Suprapubic skin (tissue), 4 donors: ENCODE measurements at places on chromosomes 2 and 18. TPM values are rescaled to one million over a fixed set of nuclear protein-coding genes. Genes with fewer than 3 reads are reported as not detected.

DNA sequence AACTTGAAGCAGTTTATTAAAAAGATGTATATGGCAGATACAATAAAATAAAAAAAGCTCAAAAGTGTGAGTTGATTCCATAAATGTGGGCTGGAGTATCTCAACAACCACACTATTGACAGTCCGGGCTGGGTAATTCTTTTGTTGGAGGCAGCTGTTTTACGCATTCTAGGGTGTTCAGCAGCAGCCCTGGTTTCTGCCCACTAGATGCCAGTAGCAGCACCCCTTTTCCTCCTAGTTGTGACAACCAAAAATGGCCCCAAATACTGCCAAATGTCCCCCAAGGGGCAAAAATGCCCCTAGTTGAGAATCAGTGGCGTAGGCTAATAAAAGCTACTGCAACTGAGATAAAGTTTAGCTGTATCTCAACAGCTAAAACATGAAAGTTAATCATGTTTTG, 44.8 kb downstream of the CHMP3 start:
- DNase-seq: no peak

Gene GPD2
- 77.5 TPM for total RNA-seq

DNA sequence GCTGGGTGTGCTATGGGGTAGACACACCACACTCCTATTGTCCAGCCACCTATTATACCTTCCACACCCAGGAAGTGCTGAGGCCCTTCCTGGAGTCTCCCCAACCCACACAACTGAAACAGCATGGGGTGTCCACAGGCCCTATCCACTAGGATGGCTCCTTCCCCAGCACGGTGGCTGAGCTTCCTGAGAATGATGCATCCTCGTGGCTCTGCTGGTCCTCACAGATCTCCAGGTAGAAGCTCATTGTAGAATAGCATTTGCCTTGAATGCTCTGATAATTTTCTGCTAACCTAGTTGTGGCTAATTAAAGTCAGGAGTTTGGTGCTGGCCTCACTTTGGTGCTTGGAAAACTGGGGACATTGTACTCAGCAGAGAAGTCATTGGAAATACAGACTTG, 182.6 kb downstream of the ANKRD30B start:
- peak; percentile 59 for DNase-seq

- no peak for DNase-seq
Measured at GRCh38 chr2:112321375-112322320, 46.3 kb downstream of the ZC3H6 start.

Gene RPIA
- total RNA-seq: 9.6 TPM

- DNase-seq: no peak
Measured at GRCh38 chr2:211391189-211391567, 834.8 kb downstream of the CPS1 start.

DNA sequence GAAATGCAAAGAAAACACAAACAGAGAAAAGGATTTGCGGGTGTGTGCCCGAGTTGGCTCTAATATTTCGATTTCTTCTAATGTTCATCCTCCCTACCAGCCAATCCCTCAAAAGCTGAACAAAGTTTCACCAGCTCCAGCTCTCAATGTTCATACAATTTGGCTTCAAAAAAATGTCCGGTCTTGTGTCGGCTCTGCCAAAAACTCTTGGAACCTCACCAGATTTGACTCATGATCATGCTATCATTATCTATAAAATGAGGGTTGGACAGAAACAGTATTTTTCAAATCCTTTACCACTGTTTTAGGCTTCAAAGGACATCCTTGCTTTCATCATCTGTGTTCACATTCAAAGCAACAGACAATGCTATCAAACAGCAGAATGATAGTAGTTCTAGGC, 88.2 kb downstream of the CRACDL start:
- DNase-seq: no peak

Gene RALBP1
- total RNA-seq: 178 TPM

Gene RASGRP3
- total RNA-seq: 4.1 TPM

Gene SCYGR4
- total RNA-seq: 1.5 TPM

GRCh38 chr2:75532488-75532887, 28.3 kb downstream of the EVA1A start:
- DNase-seq: no peak

Gene STK25
- total RNA-seq: 154 TPM

- DNase-seq: no peak
Measured at GRCh38 chr2:59726228-59727120, 827.0 kb downstream of the BCL11A start.

- no peak for DNase-seq
Measured at GRCh38 chr2:223847410-223847809, 10.0 kb upstream of the AP1S3 start.

- DNase-seq: no peak
Measured at GRCh38 chr2:78263571-78263970, 741.4 kb upstream of the LRRTM4 start.

Gene SPATA3
- not detected for total RNA-seq

DNA sequence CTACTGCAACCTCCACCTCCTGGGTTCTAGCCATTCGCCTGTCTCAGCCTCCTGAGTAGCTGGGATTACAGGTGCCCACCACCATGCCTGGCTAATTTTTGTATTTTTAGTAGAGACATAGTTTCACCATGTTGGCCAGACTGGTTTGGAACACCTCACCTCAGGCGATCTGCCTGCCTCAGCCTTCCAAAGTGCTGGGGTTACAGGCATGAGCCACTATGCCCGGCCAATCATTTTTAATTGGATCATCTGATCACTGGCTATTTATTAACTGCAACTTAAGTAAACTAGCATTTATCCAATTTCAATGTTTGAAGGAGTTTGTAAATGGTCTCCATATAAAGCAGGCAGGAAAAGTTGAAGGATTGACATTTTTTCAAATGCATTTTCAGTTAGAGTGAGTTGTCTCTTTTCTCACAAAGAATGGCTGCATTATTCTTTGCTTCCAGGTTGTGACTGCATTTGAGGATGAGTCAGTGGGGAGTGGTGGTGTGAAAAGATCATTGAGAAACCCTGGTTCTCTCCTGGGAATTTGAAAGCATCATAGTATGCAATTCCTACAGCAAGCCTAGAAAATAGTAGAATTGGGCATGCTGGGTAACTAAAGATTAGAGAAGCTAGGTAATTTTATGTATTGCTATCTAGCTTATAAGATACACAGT, 431.1 kb upstream of the ZEB2 start:
- no peak for DNase-seq

DNA sequence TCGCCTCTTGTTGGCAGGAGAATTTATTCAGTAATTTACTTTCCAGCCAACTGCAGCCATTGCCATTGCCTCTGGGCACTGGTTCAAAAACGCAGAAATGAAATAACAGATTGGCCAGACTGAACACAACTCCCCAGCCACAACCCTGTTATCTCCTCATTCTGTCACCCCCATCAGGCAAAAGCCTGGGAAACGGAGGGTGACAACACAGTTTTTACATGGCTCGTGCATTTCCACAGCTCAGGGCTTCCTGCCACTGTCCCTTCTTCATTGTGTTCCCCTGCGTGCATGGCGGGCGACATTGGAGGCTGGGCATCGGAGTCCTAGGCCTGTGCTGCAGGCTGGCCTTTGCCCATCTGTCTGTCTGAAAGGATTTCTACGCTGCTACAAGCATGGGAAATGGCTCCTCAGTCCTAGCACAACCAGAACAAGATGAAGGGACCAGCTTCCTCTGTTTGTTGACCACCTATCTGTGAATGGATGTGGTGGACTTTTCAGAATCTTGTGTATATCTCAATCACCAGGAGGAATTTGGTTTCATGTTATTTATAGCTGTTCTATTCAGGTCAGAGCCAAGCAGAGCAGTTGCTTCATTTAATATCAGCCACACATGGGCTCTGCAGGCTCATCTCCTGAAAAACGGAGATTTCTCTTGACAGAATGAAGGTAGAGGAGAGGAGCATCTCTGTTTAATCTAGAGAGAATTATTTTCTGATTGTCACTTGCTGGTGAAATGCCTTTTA, 107.0 kb downstream of the MGAT5 start:
- DNase-seq: no peak

Gene FEV
- not detected for total RNA-seq

- DNase-seq: no peak
Measured at GRCh38 chr18:73791081-73791480, 356.6 kb downstream of the FBXO15 start.

Gene C1GALT1C1L
- total RNA-seq: not detected

DNA sequence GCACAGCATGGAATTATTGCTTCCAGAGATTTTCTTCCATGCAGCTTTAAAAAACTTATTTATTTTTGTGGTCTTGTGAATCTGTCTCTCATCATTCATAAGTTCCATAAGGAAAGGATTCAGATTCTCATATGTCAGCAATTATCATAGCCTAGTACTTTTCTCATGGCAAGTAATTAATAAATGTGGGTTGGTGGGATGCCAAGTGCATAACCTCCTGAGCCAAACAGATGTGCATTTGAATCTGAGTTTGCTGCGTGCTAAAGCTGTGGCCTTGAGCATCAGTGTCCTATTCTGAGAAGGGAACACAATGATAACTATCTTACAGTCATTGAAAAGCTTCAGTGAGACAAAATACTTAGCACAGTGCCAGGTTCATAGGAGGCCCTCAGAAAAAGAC, 331.9 kb downstream of the PDE11A start:
- no peak for DNase-seq

Gene C2orf80
- total RNA-seq: not detected

DNA sequence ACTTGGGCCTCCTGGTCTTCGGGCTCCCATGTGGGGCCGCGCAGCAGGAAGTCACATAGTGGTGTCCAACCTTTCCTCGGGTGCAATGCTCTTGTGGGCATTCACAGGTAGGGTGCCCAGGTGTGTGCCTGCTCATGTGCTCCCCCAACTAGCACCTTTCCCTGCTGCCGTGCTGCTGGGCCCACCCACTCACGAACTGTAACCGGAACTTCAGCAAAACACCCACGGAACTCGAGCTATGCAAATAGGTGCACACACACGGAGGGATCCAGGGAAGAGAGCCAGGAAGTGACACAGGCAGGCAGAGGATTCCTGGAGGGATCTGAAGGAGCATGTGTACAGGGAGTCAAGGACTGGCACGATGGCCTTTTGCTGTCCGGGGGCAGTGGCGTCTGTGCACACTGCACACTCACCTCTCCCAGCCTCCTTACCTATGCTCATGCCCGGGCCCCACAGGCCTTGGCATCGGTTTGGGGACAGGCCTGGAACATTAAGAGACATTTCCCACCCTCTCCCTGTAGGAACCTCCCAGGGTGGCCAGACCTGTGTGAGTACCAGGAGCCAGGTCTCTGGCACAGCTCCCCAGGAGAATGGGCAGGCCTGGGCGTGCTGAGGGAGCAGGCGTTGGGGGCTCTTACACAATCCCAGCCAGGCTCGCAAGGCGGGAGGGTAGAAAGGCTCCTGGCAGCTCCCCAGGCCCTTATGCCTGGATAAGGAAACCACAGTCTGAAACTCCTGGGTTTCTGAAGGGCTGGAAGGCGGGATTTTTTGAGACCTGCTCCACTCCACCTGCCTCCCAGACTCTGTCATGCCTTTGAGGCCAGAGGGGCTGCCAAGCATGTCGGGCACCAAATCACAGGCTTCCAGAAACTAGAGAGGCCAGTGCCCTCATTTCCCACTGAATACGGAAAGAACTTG, 6.6 kb upstream of the PTMA start:
- peak; percentile 89 for DNase-seq

- DNase-seq: no peak
Measured at GRCh38 chr2:144083211-144083610, 436.7 kb downstream of the ZEB2 start.

Gene SAG
- total RNA-seq: not detected

DNA sequence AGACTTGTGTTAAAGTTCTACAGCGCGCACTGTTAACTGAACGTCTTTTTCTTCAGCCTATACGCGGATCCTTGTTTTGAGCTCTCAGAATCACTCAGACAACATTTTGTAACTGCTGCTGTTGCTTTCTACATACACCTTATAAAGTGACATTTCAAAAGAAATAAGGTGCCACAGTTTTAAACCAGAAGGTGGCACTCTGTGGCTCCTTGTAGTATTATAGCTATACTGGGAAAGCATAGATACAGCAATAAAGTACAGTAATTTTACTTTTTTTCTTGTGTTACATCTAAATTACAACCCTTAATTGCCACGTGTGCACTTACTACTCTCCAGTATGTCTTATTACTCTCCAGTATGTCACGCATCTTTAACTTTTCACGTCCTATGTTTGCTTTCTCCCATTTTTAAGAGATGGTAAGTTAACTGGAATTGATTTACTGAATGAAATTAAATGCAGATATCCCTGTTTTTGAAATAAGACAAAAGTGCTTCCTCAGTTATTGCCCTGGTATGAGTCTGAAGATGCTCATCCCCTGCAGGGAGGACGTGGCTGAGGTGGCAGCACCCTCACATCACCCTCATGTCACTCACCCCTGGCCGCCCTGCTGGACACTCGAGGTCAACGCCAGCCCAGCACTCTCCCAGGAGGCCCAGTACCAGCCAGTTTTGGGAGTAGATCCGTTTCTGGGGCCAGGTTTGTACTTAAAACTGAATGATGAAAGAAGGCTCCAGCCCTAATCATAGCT, 37.8 kb downstream of the GORASP2 start:
- DNase-seq: no peak

DNA sequence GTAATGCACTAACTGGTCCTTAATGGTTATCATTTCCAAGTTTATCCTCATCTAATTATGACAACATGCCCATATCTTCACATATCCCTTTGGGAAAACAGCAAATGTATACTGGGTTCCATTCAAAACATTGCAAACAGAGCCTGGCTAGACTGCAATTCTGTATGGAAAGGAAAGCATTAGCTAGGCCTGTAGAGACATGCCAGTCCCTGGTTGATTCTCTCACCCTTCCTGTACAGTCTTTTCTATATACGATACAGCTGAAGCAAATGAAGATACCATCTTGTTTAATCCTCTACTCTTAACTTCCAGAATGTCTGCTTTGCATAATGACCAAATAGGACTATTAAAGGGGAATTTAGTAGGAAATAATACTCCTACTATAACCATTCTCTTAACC, 294.4 kb upstream of the MC4R start:
- DNase-seq: no peak

Gene SMYD1
- total RNA-seq: not detected

Gene FZD7
- 13.5 TPM for total RNA-seq

Gene POMC
- total RNA-seq: 11.4 TPM

Gene GREB1
- 6.1 TPM for total RNA-seq

GRCh38 chr2:161233858-161234431, 73.7 kb downstream of the TANK start:
- DNase-seq: no peak

DNA sequence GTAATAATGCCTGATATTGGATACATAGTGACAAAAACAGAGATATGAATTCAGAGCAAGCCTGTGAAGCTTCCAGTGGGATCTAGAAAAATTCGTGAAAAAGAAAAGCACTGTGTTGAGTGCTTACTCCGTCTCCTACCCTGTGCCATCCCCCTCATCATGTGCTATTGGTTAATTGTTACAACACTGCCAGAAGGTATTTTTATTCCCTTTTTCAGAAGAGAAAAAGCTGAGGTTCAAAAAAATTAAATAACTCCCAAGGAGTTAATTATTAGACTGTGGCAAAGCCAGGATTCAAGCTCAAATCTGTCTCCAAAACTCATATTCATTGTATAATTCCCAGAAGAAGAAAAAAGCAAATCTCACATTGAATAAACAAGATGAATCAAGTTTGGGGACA, 735.5 kb upstream of the ACVR2A start:
- no peak for DNase-seq

GRCh38 chr2:27572998-27573429, 9.8 kb upstream of the ZNF512 start:
- DNase-seq: no peak
